ENCODE measurements at places on chromosomes 3 and 15.

DNA sequence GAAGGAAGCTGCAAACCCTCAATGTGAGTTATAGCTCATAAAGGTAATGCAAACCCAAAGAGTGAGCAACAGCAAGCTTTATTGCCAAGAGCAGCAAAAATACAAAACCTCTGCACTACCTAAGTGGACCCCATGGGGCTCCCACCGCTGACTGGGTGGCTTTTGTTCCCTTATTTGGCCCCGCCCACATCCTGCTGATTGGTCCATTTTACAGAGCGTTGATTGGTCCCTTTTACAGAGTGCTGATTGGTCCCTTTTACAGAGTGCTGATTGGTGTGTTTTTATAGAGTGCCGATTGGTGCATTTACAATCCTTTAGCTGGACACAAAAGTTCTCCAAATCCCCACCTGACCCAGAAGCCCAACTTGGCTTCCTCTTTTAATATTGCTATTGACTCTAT, 154.5 kb upstream of the NSMCE3 start:
- DNase-seq: no peak

DNA sequence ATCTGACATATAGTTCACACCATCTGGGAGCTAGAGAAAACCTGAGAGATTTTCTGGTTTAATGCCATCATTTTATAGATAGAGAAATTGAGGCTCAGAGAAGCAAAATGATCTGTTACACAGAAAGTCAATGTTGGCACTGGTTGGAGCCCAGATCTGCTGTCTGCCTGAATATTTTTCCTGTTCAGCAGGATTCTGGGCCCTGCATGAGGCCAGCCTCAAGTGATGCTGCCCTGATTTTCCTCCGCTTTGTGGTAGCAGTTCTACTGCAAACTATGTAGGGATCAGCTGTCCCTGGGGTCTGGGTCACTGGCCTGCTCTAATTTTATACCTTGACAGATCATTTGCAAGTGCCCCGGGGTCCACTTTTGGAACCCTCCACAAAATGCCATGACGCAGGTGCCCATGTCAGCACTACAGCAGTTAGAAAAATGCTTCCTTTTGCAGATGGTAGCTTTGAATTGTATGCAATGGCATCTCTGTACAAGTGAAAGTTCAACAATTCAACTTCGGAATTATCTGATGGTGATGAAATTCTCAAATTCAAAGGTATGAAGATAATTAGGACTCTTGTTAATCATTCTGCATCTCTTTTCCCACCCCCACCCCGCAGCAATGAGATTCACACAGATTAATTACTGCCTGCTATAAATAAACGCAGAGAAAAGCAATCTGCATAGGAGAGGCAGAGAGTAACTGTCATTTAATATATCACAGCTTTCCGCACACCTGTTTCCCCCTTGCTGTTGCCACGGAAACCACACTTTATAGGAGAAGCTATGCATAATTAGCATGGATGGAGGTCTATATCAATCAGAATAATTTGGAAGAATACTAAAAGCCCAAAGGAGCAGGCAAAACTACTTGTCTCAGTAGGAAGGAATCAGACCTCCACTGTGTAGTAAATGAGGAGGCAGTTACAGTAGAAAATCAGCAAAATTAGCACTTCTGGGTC, 222.6 kb downstream of the PDCD6IP start:
- no peak for DNase-seq

- no peak for DNase-seq
Observed at GRCh38 chr3:15450438-15451215, 23.2 kb downstream of the EAF1 start.

- no peak for DNase-seq
Observed at GRCh38 chr3:116886202-116886893, 176.8 kb downstream of the TUSC7 start.

GRCh38 chr3:72887343-72887704, 522 bp upstream of the GXYLT2 start:
- no peak for DNase-seq

GRCh38 chr15:88985547-88986393, 72.6 kb upstream of the MFGE8 start:
- DNase-seq: no peak

GRCh38 chr15:75625542-75626347, at the start of gene SNUPN:
Gene SNUPN, minus strand, starts transcription at chr15:75625725. Its CDS starts 4,674 bp downstream, at chr15:75621051.
- DNase-seq: peak; percentile 77

GRCh38 chr3:52305926-52306325, 10.2 kb upstream of the DNAH1 start:
- no peak for DNase-seq

DNA sequence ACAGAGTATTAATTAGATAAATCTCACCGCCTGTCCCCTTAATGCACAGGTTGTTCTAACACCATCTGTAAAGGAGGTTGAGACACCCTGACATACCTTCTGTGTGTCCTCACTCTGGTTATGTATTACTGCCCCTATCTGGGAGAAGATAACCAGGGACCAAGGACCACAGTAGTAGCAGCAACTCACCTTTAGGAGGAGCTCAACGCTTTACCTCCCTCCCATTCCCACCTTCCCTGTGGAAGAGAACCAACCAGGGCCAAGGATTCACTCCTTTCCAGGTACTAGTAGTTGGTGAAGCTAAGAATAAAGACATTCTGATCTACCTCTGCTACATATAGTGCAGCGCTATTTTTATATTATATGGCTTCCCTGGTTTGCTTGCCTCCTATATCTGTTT, 232.6 kb downstream of the MEX3B start:
- DNase-seq: no peak

GRCh38 chr3:36740787-36741186, 23.6 kb downstream of the DCLK3 start:
- DNase-seq: no peak

DNA sequence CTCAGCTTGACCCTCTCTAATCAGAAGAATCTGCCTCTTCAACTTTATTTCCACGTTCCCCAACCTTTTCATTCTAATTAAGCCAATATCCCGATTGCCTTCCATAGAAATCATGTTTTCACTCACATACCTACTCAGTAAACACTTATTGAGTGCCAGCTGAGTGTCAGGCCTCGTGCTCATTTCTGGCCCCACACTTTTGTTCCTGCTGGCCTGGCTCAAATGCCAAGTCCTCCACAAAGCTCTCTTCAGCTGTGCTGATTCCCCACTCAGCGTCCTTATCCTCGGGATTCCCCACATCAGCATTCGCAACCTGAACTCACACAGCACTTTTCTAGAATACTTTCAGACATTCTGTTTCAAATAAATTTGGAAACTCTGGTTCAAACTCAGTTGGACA, 68.9 kb downstream of the THBS1 start:
- no peak for DNase-seq

DNA sequence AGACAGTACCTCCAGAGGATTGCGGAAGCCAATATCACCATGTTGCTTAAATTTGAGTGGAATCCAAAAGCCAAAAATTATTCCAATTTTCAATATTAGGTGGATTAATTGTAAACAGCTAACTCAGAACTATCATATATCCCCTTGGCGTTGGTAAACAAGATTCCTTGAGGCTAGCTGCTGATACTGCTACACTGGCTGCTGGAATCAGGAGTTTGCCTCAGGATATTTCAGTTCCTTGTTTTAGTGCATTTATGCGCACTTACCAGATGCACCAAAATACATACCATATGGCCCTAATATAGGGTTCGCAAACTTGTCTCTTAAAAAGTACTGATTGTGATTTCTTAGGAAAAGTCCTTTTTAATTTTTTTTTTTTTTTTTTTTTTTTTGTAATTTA, 605.2 kb upstream of the NAALADL2 start:
- DNase-seq: no peak

GRCh38 chr3:69137412-69137811, 15.0 kb upstream of the LMOD3 start:
- DNase-seq: no peak

DNA sequence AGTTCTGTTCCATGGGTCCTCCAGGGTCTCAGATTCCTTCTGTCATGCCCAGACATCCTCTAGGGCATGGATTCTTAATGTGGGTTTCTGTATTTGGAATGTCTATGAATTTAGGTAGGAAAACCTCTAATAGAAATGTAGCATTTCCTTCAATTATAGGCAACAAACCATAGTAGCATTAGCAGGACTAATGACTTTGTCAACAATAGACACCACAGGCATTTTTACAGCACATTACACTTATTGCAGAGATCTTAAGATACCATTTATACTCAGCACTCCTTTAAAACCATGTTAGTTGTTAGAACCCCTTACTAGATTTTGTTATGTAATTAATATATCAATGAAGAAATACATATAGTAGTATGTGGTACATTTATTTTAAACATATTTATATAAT, 77.8 kb upstream of the TBC1D5 start:
- DNase-seq: no peak

DNA sequence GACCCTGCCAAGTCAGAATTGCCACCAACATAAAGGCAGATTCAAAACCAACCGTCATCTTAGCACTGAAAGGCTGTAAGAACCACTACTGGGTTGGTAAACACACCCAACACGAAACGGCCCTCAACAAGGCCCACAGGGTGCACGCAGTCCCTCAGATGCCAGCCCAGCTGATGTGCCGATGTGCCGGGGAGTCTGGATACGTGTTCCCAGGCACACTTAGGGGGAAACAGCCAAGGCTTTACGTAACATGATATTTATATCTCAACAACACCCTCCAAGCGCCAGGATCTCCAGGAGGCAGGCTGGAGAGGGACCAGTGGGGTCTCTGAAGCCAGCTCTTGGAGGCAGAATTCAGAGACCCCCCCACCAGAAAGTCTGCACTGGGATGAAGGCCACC, 14.2 kb downstream of the POC1A start:
- DNase-seq: no peak

DNA sequence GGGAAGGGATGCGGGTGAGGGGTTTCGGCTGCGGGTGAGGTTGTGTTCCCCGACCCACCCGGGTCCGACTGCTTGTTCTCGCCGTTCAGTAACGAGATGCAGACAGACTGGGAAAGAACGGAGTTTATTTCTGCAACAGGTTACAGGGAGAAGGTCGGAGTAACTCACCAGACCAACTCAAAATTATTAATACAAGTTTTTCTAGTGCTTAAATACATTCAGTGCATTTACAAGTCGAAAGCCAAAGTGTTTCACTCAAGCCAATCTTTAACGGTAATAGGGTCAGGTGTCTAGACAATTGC, 492 bp upstream of the HIGD1A start:
- DNase-seq: no peak

DNA sequence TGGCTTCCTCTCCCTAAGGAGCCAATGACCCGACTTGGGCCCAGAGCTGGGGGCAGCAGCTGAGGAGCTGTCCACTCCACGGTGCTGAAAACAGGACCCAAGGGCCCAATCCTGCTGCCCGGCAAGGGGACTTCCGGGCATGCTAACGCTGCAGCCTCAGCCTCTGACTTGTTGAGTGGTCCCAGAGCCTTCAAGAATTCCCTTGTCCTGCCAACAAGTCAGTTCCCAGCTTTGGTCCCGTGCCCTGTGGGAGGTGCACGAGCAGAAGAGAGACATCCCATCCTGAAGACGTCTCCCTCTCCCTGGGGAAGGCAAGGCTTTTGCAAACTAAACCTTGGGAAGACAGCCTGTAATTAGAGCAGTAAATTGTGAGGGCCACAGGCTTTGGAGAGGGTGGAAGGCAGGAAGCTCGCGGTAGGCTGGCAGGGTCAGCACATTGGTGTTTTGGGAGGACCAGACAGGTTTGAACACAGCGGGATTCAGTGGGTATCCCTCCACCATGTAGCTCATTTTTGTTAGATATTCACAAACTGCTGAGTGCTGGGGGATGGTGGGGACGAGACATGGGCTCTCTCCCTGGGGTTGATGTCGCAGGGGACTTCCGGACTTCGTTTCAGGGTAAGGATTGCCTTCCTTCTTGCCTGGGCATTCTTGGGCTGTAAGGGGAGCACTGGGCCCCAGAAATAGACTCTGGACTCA, 29.8 kb upstream of the PRR23E start:
- no peak for DNase-seq

- DNase-seq: peak; percentile 27
Observed at GRCh38 chr3:127112796-127113570, 79.9 kb upstream of the PRR23E start.

GRCh38 chr3:169146179-169146665, 517.3 kb downstream of the MECOM start:
- DNase-seq: no peak

GRCh38 chr15:33860754-33861153, 107.5 kb upstream of the CHRM5 start:
- no peak for DNase-seq

GRCh38 chr3:56681984-56682461, 1.0 kb downstream of the TASOR start:
- no peak for DNase-seq

- DNase-seq: no peak
Observed at GRCh38 chr3:18660059-18660458, 234.9 kb upstream of the SATB1 start.

- no peak for DNase-seq
Observed at GRCh38 chr3:38122712-38123290, 14.1 kb downstream of the ACAA1 start.

DNA sequence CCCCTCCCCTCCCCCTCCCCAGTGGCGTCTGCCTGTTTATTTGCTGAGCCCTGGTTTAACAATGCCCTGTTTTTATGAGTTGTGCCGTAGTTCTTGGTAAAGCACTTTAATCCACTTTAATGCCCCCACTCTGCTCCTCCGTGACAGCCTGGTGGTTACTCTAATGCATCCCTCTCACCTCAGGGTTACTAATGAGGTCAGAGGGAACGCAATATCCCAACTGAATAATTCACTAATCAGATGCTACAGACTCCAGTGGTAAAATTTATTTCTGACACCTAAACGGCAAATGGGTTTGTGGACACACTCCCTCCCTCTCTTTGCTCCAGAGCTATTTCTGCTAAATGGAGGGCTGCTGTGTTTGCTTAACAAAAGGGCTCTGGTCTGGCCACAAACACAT, 26.1 kb upstream of the NTRK3 start:
- no peak for DNase-seq

DNA sequence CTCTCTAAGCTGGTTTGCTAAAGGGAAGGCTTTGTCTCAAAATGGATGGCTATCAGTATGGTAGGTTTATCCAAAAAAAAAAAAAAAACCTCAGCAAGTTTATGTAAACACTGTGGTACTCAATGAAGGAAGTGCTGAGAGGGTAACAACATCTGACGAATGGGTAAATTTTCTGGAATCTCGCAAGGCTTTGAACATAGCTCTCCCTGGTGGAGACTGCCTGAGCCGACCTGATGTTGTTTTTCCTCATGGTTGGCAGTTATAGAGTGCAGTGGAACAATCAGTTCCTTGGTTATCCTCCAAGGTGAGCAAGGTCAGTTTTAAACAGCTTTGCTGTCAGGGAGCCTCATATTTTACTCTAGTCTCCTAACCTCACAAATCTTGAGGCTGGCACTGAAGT, 94.6 kb downstream of the ZPLD1 start:
- peak; percentile 91 for DNase-seq

- peak; percentile 91 for DNase-seq
Observed at GRCh38 chr3:14452740-14453710, 50.6 kb downstream of the SLC6A6 start.

DNA sequence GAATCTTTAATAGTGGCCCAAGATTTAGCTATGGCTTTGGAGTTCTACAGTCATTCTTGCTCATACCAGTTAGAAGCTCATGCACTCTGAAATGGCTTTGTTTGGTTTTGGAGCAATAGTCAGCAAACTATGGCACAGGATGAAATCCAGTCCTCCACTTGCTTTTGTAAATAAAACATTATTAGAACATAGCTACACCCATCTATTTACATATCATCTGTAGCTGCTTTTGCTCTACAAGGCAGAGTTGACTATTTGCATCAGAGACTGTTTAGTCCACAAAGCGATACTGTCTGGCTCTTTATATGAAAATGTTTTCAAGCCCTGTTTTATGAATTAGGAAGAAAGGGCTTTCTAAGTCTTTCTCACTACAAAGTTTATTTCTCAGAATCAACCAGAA, 716.9 kb downstream of the AGBL1 start:
- DNase-seq: peak; percentile 11

GRCh38 chr3:52483081-52483480, 12.1 kb upstream of the STAB1 start:
- DNase-seq: no peak

All from LNCaP clone FGC (cell line).